ENCODE measurements at places on chromosomes 4 and X.

DNA sequence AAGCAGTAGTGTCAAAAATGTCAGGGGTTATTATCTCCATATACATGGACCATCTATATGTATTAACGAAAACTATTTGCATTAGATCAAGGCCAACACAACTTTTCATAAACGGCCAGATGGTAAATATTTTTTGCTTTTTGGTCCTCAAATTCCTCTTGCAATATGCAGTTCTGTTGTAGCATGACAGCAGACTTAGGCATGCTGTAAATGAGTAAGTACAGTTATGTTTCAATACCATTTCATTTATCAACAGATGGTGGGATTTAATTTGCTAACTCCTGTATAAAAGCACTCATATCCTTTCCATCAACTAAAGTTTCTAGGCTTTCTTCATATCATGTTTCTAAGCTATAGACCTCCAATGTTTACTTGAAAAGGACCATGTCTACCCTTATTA, 208.1 kb downstream of the ANKRD50 start:
- no peak for DNase-seq

- no peak for DNase-seq
These were observed 43.2 kb downstream of the ITIH6 start for GRCh38 chrX:54754854-54755253.

GRCh38 chrX:110992611-110993010, 103.4 kb upstream of the PAK3 start:
- DNase-seq: no peak

DNA sequence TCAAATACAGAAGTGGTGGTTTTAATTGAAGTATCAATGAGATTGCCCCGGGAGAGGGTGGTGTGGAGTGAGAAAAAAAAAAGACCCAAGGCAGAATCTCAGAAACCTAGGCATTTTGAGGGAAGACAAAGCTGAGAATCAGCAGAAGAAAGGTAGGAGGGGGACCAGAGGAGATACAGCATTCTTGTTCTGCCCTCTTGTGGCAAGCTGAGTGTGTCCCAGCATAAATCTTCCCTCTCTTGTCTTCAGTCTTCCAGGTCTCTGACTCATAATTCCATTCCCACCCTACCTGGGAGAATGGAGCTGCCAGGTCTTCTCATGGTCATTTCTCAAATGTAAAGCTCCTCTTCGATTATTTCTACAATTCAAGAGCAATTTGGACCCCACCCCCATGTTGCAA, 32.7 kb upstream of the MAGED1 start:
- no peak for DNase-seq

DNA sequence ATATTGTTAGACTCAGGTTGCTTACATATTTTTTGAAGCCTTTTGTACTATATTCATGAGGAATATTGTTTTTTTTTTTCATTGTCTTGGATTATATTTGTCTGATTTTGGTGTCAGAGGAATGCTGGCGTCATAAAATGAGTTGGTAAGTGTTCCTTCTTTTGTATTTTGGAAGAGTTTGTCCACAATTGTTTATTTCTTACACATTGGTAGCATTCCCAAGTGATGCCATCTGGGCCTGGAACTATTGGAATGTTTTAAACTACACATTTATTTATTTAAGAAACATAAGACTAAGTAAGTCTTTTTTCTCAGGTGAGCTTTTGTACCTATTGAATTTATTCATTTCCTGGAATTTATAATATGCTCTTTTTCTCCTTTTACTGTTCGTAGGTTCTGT, 107.6 kb downstream of the LARP1B start:
- DNase-seq: no peak

GRCh38 chr4:1207603-1208265, 35.4 kb upstream of the SPON2 start:
- DNase-seq: no peak

GRCh38 chrX:153708415-153708814, 15.8 kb downstream of the BCAP31 start:
- DNase-seq: peak; percentile 16

All from AG04449 (cell line).